ENCODE measurements at places on chromosomes 13 and 19.

DNA sequence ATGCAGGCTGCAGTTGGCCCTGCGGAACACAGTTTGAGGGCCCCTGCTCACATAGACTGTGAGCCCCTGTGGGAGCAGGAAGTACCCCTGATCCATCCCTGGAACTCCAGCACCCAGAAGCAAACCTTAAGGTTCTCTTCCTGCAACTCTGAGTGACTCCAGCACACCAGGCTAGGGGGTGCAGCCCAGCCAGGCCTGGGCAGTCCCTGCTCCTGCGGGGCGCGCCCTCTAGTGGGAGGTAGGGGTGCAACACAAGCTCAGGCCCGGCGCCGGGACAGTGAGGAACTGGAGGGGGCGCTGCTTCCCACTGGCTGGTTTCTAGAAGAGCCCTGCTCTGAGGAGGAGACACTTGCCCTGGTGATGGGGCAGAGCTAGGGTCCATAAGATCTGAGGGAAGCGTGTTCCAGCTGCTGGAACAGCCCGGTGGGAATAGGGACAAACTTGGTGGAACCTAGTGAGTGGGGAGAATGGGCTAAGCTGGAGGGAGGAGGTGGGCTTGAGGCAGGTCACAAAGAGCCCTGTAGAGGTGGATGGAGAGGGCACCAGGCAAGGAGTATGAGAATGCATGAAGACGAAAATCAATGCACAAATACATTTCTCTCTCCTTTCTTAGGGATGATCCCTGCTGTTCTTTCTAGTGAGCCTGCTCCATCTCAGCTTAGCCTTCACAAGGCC is 5.0 kb downstream of the ZSCAN5A start:
- peak; percentile 17 for DNase-seq

GRCh38 chr13:30037306-30037705 is 186.9 kb upstream of the UBL3 start:
- no peak for DNase-seq

- DNase-seq, result no peak
These were observed 7.7 kb upstream of the CRTC1 start for GRCh38 chr19:18675779-18676178.

GRCh38 chr13:22402682-22403081 is 731.8 kb downstream of the FGF9 start:
- no peak for DNase-seq

- peak; percentile 79 for DNase-seq
These were observed at the start of gene ZNF317 for GRCh38 chr19:9140159-9140874. Gene ZNF317, plus strand, starts transcription at chr19:9140397. Its CDS starts 15,620 bp downstream, at chr19:9156017.

DNA sequence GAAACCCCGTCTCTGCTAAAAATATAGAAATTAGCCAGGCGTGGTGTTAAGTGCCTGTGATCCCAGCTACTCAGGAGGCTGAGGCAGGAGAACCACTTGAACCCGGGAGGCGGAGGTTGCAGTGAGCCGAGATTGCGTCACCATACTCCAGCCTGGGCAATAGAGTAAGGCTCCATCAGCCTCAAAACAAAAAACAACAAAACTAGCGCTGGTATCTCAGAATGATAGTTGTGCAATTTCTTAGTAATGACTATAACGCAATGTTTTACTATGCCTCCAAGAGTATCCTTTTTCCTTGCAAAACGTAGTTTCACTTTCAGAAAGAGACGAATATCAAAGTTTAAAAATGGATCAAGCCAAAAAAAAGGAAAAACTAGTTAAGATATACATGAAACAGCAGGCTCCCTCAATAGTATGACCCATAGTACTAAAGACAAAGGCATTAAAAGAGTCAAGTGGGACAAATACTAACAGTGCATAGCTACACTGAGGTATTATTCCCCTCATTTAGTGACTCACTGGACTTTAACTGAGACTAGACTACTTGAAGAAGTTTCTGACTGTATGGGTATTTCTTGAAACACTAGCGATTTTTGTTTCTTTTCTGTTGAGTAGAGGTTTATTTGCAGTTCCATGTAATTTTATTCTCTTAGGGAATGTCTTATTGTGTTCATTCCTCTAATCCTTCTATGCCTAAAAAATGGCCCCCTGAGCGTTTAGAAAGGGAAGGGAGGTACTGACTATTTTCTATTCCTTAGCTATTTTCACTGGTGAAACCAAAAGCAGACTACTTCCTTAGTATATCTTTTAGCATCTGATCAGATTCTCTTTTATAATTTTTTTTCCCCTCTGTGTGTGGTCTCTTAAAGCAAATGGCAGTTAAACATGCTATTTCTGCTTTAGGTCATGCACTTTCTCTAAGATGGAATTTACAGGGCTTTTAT is 10.4 kb upstream of the ITM2B start:
- DNase-seq, result no peak

DNA sequence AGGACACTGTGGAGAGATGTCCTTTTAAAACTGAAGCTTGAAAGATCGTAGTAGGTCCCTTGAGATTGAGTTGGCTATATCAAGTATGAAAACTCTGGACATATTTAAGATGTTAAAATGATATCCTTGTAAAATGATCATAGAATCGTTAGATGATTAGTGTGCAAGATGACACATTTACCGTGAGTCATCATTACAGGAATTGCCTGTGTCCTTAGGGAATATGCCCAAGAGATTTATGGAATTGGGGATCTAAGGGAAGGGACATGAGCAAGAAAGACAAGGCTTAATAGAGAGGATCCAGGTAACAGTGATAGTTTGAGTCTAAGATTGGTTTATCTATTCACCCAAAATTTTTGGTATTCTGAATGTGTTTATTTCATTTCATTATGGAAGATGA is 233.7 kb downstream of the GPC5 start:
- DNase-seq, result no peak

- DNase-seq, result no peak
These were observed 45.6 kb downstream of the CELF5 start for GRCh38 chr19:3269916-3270671.

DNA sequence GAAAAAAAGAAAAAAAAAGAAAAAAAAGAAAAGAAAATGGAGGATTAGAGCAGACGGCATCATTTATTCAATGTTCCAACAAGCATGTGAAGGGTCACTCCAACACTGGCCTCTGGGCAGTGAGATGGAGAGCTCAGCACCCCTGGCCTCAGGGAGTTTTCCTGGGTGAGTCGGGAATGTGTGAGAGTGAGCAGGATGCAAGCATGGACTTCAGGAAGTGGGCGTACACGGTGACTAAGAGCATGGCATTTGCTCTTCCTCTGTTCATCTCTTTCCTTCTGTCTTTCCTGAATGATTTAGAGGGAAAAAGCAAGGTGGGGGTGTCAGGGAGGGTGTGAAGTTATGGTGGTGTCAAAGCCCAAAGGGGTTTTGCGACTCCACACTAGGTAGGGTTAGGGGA is 682 bp upstream of the CABP5 start:
- DNase-seq, result no peak

GRCh38 chr19:8206147-8207087 is 2.8 kb upstream of the CERS4 start:
- no peak for DNase-seq

DNA sequence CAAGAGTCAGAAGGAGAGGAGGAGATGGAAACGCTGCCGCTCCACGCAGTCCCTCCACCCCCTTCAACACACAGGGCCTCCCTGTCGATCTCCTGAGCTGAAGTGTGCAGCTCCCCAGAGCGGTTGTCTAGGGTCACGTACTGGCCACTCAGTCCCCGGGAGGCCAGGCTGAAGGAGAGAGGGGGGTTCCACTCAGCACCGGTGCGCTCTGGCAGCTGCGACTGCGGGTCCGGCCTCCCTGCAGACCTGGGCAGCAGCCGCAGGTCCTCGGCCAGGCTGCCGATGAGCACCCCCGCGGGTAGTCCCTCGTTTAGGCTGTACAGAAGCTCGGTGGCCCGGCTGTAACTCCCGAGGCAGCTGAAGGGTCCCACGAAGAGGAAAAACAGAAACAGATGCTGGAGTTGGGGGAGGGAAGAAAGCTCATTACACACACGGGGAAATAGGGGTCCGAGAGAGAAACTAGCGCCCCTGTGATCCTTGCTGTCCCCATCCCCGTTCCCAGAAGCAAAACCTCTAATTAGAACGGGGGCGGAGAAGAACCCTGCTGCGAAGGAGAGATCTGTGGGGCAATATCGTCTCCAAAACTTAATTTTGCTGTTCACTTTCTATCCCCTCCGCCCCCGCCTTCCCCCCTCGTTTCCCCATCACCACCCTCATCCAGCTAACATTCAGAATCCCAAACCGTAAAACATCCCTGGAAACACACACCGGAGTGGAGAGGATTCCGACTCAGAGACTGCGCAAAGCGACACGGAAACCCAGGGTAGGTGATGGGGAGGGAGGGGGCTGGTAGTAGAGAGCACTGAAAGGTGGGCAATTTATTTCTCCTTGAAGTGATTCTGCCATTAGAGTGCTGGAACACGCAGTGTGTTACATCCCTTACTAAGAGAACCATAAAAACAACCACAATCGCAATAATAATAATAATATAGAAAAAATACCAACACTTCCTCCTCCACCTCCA is 1.8 kb downstream of the PCDH20 start:
- no peak for DNase-seq

- no peak for DNase-seq
These were observed 73.3 kb upstream of the FNDC3A start for GRCh38 chr13:48902368-48902767.

GRCh38 chr19:19224852-19225494 is 13.2 kb downstream of the NCAN start:
- no peak for DNase-seq

GRCh38 chr19:28386066-28386465 is 826.9 kb downstream of the UQCRFS1 start:
- no peak for DNase-seq

DNA sequence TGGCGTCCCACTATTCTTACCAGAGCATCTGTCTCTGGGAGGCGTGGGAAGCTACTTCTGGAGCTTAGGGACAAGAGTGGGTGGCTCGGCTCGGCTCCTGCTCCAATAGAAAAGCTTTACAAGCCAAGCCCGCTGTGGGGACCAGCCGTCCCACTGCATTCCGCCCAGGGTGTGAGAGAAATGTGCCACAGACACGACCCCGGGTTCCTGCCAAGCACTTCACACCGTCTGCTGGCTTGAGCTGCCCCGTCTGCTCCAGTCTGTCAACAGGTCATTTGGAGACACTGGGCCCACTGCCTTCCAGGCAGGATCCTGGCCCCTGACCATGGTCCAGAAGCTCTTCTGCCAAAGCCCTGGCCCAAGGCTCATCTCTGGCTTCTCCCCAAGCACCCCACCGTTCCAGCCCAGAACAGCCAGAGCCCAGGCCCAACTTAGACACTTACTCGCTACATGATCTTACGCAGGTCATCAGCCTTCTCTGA is 6.5 kb upstream of the FKRP start:
- DNase-seq, result no peak
